ENCODE measurements at places on chromosomes 4 and X.

DNA sequence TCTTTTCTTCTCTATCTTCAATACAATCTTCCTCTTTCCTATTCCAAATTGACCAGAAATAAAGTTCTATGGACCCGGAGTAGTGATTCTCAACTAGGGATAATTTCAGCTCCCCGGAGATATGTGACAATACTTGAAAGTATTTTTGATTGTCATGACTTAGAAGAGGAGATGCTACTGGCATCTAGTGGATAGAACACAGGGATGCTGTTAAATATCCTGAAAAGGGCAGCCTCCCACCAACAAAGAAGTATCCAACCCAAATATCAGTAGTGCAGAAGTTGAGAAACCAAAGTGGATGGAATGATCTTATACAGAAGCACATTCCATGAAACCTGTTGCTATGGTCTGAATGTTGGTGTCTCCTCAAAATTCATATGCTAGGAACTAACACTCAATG is 65.7 kb upstream of the NDST3 start:
- DNase-seq = no peak

- no peak for DNase-seq
These were observed 29.7 kb downstream of the SCLT1 start for GRCh38 chr4:129063640-129064039.

GRCh38 chrX:72142094-72142793 is 10.5 kb upstream of the RTL5 start:
- no peak for DNase-seq

DNA sequence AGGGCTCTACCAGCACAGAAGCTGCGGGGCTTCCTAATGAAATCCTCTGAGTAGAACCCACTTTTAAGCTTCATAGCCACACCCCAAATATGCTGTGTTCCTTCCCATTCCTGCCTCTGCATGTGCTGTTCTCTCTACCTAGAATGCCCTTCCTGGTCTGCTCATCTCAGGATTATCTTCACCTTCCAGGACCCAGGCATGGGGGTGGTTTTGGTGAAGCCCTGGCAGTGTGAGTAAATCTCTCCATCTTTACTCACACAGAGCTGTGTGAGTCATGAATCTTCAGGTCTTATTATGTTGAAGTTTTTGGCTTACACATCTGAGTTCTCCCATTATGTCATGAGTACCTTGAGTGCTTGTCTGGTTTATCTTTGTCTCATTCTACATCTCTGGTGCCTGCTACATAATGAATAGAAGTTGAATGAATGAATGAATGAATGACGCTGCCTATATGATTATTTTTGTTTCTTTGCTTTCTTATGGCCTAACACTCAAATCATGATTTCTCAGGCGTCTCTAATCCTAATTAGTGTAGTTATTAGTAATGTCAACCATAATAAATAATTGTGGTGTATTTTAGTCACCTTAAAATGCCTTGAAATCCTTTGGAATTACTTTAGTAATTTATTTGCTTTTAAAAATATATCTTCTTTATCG is 41.9 kb downstream of the HADH start:
- DNase-seq = peak; percentile 20

- peak; percentile 6 for DNase-seq
These were observed 43.9 kb upstream of the PDGFRA start for GRCh38 chr4:54185044-54185780.

- no peak for DNase-seq
These were observed 34.5 kb downstream of the NIPAL1 start for GRCh38 chr4:48051078-48051477.

DNA sequence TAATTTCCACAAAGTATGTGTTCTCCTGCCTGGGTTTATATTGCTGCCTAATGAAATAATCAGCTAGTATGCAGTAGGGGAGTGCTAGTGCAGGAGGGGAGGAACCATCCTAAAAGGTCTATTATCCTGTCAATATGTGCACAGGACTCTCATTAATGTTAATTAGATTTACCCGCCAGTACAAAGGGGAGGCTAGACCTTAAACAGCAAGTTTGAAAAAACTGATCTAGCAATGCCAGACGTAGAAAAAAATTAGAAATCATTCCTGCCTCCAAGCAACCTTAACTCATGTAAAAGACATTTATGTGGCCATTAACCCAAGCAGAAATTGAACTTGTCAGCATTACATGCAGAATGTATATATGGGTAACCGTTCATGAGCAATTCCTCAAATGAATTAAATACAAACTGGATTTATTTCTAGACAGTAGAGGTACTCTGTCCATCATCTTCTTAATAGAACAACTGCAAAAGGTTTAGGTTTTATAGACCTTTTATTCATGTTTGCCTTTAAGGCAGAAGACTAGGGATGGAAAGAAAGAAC is 294.3 kb upstream of the TENM3 start:
- DNase-seq = no peak

DNA sequence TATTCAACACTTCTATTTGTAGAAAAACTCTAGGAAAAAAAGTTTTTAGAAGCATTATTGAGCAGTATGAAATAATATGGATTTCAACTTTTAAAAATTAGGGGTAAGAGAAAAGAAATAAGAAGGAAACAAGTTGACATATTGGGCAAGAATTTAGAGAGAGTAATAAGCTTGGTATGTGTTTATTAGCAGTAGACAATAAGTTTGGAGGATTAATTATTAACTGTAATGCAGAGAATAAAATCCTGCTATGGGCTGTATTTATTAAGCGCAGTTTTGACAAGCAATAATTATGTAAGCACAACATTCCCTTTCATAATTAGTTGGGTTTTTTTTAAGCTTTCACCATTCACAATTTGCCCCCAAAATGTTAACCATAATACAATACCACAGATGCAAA is 162.7 kb upstream of the SLC7A11 start:
- DNase-seq = no peak

GRCh38 chr4:177275999-177276398 is 33.7 kb upstream of the NEIL3 start:
- DNase-seq = no peak

DNA sequence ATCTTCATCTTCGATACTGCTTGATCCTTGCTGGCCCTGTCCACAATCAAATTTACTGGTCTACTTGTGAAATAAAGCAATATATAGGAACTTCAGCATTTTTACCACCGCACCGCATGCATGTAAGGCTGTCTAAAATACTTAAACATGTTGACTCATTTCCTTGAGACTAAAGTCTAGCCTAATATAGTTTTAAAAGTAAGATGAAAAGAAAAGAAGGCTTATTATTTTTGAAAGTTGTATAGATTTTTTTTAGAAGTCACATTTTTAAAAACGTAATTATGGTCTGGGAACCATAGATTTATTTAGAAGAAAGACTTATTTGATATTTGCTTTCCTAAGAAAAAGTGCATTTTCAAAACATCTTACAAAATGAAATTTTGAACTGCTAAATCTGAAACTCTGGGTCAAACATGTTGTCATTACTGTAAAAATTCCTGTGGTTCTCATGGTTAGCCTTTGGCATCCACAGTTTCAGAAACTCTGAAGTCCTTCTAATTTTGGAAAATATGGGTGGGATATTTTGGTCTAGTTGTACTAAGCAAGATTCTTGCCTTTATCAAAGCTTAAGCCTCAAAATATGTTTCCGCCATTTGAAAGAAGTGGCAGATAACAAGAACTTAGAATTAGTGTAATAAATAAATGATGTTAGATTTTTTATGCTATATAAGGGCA is 423.5 kb upstream of the CTSO start:
- DNase-seq = peak; percentile 64

DNA sequence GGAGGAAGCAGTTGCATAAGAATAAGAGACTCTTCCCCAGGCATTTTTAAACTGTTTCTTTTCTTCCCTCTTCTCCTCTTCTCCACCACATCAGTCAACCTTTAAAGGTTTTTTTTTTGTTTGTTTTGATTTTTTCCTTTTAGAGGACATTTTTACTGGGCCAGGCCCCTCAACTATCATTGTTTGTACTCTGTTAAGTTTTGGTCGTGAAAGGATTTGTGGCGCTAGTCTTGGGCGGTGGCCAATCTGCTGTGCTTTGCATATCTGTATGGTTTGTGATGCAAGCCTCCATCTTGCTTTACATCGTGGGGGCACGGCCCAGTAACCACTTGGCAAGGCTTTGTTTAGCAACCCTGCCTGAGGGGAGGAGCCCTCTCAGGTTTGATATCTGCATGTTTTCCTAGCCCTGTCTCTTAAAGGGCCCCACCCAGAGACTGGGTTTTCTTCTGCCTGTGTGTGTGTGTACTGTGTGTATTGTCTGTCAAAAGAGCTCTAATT is 101.9 kb upstream of the SLITRK2 start:
- DNase-seq = no peak

- no peak for DNase-seq
These were observed 95.7 kb downstream of the DCLK2 start for GRCh38 chr4:150173982-150174398.

DNA sequence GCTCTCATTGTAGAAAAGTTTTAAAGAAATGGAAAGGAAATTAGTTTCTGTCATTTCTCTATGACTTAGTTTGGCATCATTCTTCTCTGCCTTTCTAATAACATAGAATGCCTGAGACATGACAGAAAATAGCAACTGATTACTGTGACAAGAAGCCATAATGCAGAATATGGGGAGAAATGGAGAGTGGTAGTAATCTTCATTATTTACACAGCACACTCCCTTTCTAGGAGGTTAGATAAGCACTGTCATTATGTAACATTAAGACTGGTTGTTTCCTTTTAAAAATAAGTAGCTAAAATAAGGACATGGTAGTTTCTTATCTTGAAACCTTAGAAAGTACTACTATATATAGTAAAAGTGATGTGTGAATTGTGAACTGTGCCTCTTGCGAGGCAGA is 1227.9 kb upstream of the PABPC4L start:
- no peak for DNase-seq

DNA sequence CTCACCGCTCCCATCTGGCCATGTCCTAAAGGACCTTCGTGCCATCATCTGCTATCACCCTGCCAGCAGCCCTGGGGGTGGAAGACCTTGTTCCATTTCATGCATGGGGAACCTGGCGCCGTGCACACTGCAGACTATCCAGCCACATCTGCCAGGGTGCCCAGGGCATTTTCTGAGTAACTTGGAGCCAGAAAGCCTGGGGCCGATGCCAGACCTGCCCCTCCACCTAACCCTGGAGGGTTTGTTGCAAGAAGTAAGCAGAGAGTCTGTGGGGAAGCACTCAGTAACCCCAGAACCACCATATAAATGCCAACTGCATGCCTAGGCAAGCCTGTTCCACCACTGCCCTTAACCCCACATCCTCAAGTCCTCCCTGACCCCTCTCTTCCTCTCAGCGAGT is 7.3 kb downstream of the HAUS7 start:
- DNase-seq = no peak

DNA sequence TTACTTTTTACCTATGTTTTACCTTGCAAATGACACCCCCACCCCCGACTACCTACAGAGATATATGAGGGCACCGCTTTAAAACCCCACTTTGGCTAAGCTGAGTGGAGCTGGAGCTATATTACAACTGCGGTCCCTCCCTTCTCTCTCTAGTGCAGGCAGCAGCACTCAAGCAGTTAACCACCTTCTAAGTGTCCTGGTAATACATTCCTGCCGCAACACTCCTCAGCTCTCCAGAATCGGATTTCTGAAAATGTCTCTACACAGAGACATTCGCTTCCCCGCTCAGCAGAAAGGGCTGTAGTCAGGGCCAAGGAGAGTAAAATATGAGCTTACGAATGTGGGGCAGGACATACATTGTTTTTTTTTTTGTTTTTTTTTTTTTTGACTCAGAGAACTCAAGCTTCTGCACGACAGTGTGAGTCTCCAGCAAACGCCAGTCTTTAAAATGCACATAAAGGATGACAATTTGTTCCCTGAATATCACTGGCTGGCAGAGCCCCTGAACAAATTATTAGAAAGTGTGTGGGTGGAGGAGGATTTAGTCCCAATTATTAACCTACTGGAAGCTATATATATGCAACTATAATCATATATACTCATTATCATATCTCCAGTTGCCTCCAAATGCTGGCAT is 287.0 kb upstream of the TET2 start:
- DNase-seq = no peak

GRCh38 chr4:113059449-113060182 is 10.2 kb downstream of the ANK2 start:
- no peak for DNase-seq

GRCh38 chr4:34158878-34159277 is 2085.4 kb downstream of the ARAP2 start:
- peak; percentile 27 for DNase-seq

DNA sequence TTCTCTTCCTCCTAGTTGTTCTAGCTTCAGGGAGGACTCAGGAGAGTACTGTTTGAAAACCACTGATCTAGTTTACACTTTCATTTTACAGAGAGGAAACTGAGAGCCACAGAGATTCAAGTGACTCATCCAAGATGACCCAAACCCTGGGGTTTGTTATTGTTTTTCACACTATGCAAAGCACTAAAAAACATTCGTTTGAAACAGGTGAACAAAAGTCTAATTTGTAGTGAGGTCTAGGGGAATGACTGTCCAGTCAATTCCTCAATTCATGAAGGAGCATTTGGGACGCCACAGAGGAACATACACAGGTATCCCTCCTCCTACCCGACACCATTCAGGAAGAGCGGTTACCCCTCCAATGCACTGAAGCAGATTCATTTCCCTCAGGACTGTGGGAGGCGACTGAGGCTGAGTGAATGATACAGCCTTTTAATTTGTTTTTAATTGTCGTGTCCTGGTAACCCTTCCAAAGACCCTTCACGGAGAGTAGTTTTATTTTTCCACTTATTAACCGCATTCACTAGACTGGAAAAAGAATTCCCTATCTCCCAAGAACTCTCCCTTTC is 30.3 kb downstream of the TLR10 start:
- peak; percentile 66 for DNase-seq

DNA sequence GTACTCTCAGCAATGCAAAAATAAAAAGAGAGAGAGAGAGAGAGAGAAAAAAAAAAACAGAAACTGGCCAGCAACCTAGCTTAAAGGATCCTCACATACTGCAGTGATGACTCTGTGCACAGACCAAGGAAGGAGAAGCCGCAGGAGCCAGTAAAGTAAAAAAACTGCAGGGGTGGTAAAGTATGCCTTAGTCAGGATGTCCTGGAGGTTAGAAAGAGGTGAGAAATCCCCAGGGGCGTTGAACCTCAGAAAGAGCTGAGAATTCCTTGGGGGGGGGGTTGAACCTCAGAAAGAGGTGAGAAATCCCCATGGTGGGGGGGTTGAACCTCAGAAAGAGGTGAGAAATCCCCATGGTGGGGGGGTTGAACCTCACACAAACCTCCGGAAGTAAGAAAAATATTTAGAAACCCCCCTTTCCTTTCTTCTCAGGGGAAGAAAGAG is 48.0 kb downstream of the MAGEA9 start:
- DNase-seq = peak; percentile 24

GRCh38 chr4:52748432-52748831 is 2.8 kb downstream of the ERVMER34-1 start:
- no peak for DNase-seq

DNA sequence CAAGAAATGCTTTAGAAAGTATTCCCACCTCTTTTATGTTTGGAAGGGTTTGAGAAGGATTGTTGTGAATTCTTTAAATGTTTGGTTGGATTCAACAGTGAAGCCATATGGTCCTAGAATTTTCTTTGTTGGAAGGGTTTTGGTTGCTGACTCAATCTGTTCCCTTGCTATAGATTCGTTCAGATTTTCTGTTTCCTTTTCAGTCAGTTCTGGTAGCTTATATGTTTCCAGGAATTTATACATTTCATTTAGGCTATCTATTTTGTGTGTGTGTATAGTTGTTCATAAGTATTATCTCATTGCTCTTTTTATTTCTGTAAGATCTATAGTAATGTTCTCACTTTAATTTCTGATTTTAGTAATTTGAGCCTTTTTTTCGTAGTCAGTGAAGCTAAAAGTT is 114.4 kb downstream of the MSN start:
- DNase-seq = no peak

GRCh38 chrX:39823854-39824253 is 273.9 kb downstream of the BCOR start:
- no peak for DNase-seq

GRCh38 chr4:174494726-174495125 is 27.6 kb downstream of the HPGD start:
- DNase-seq = no peak
